Right renal pelvis (tissue), 4 donors: ENCODE measurements at places on chromosomes 1 and 21.

GRCh38 chr1:85202864-85203255 is 2.0 kb upstream of the SYDE2 start:
- no peak for DNase-seq

DNA sequence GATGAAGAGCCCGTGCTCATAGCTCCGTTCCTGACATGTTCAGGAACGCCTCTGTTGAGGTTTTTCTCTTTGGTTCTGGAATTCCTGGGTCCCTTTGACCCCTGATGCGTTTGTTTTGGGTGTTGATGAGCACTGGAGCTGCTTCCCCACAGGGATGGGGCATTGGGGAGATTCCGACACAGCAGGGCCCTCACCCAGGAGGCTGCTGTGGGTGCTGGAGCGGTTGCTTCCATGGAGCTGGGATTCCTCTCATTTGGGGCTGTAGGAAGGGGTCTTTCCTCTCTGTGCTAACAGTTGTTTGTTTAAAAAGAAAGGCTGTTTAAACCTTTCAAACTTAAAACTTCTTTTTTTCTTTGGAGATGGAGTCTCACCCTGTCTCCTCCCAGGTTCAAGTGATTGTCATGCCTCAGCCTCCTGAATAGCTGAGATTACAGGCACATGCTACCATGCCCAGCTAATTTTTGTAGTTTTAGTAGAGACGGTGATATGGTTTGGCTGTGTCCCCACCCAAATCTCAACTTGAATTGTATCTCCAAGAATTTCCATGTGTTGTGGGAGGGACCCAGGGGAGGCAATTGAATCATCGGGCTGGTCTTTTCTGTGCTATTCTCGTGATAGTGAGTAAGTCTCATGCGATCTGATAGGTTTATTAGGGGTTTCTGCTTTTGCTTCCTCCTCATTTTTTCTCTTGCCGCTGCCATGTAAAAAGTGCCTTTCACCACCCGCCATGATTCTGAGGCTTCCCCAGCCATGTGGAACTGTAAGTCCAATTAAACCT is 48.9 kb downstream of the SKI start:
- no peak for DNase-seq

- no peak for DNase-seq
Observed at GRCh38 chr1:17668624-17669175, 86.4 kb upstream of the ACTL8 start.

DNA sequence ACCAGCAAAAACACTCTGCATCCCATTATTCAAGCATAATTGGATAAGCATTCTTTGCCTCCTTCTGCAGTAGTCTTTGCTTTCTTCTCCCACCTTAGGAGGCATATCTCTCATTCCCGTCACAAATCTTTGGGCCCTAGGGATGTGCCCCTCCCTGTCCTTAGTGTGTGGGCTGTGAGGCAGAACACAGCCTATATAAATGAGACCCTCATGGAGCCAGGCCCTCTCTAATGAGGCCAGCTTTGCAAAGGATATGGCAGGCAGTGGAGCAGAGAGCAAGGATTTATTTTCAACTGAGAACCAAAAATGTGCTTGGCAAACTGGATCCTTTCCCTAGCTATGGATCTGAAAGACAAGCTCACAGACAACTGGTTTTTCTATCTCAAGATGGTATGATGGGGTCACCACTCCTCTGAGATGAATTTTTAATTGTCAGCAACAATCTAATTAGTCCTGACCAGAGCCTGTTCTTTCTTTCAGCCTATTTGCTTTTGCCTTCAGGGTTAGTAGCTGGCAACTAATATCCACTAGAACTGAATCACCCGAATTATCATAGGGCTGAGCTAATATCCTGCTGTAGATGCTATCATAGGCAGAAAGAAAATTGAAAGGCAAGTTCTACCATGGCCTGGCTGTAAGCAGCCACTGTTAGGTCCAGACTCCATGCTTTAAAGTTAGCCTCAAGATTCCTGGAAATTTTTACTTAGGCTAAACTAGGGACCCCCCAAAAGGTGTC is 134.2 kb downstream of the SYT2 start:
- DNase-seq: no peak

DNA sequence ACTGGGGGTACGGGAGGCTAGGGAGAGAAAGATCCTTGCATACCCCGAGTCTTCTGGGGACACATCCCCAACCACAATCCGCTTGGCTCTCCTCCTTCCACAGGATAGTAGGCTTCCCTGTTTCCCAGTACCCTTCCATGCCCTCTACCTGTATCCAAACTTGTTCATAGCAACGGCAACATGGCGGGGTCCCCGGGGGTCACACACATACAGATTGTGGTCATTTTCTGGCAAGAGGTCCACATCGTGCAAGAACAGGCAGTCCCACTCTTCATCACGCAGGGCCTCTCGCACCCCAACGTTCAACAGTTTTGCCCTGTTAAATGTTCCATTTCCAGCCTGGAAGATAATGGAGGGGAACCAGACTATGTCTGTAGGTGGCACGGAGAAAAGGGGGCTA is 3.6 kb downstream of the B4GALT3 start:
- DNase-seq: no peak

DNA sequence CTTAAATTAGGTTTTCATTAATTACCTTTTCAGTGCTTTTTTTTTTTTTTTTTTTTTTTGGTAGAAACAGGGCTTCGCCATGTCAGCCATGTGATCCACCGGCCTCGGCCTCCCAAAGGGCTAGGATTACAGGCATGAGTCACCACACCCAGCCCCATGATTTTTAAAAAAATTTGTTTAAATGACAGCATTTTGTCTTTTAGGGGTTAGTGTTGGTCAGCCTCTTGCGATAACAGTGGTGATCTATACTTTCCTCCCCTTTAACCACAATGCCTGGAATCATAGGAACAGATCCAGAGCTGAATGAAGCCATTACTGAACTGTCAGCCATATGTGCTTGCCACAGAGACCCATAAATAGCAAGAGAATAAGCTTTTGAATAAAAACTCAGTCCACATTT is 73.9 kb downstream of the CACHD1 start:
- DNase-seq: no peak

GRCh38 chr1:83942914-83943313 is 56.0 kb downstream of the TTLL7 start:
- DNase-seq: no peak

DNA sequence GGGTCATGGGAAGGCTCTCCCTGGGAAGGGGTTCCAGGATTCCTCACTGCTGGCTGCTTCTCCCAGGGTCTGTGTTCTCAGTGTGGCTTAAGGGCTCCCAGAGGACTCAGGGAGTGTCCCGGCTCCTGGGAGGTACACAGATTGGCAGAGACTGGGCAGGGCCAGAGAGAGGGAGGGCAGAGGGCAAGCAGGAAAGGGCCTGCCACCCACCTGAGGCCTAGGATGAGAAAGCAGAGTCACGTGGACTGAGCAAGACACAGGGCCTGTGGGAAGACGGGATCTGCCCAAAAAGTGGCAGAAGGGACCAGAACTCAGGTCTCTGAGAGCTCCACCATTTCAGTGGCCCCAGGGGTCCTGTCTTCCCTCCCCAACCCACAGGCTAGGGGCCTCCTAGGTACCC is 871 bp downstream of the SLFNL1 start:
- no peak for DNase-seq

GRCh38 chr21:40507978-40508377 is 339.0 kb downstream of the DSCAM start:
- no peak for DNase-seq

GRCh38 chr1:56506951-56507491 is 72.3 kb downstream of the PLPP3 start:
- DNase-seq: no peak

DNA sequence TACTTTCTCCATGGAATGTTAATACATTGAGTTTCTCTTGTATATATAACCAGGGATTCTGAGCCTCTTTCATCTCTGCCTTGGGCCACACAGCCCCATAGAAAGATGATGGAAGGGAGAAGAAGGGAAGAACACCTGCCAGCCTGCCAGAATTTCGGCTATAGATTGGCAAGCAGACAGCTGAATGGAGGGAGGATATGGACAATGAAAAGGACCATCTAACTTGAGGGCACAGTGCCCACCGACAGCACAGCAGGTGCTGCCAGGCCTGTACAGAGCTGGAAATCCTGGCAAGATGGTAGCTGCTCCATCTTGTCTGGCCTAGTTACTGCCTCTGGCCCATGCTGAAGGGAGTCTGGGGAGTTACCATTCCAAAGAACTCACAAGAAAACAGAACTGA is 244.3 kb downstream of the FGGY start:
- no peak for DNase-seq

DNA sequence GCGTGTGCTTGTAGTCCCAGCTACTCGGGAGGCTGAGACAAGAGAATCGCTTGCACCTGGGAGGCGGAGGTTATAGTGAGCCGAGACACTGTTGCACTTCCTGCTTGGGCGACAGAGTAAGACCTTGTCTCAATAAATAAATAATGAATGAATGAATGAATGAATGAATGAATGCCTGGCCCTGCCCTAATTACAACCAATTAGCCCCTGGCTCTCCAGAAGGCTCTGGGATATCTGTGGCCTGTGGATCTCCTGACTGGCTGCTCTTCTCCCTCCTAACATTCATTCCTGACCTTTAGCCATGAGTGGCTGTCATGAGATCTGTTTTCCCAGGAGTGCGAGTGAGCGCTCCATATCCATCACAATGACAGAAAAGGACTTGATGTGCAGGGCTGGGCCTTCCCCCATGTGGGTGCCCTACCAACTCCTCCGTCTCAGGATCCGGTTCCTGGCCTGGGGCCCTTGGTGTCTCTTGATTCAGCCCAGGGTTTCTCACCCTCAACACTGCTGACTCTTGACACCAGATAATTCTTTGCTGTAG is 243.6 kb upstream of the TMEM51 start:
- no peak for DNase-seq

GRCh38 chr1:35475356-35475755 is 81.8 kb downstream of the KIAA0319L start:
- DNase-seq: no peak

DNA sequence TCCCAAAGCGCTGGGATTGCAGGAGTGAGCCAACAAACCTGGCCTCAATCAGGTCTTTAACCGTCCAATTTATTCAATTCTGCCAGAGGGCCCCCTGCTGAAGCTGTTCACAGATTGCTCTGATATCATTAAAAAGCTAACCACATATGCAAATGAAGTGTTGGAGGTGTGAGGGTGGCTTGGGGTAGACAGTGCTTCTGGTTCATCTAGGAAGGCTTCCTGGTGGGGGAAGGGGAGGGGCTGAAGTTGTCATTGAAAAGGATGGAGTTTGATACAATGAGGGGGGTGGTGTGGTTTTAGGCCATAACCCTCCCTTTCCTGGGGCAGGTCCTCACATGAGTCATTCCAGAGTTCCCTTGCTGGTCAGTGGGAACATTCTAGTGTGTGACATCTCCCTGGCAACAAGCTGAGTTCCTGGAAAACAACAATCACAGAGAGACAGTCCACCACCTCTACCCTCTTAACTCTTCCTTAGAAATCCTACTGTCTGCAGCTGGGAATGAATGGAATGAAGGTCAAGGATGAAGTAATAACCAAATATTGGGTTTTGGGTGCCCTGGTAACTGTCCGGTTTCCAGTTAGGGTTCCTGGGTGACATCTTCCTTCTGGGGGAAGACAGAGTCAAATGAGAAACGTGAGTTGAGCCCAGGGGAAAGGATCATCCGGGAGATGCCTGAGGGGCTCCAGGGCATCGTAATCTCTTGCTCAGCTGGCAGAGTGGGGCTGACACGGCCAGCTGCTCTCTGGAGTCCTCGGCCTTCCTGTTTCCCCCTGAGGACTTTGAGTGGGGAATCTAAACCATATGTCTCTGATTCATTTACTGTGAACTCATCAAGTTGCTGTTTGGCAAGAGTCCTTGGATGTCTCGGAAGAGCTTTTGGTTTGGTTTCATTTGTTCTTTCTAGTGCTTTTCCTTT is 32.2 kb downstream of the BATF3 start:
- no peak for DNase-seq

DNA sequence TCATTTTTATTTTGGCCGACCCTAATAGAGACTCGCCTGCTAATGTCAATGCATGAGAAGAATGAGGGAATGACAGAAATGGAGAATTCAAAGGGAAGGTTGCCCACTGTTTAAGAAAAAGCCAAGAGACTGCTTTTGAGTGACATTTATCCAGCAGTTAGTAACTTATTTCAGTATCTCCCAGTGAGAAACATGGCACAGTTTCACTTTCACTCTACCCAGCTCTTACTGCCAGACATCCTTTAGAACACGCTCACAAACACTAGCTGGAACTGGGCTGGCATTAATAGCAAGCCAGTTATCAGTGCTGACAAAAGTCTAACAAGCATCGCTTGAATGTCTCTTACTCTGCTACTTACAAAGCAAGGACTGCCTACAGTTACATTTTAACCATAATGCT is 8.5 kb downstream of the GGPS1 start:
- DNase-seq: no peak

DNA sequence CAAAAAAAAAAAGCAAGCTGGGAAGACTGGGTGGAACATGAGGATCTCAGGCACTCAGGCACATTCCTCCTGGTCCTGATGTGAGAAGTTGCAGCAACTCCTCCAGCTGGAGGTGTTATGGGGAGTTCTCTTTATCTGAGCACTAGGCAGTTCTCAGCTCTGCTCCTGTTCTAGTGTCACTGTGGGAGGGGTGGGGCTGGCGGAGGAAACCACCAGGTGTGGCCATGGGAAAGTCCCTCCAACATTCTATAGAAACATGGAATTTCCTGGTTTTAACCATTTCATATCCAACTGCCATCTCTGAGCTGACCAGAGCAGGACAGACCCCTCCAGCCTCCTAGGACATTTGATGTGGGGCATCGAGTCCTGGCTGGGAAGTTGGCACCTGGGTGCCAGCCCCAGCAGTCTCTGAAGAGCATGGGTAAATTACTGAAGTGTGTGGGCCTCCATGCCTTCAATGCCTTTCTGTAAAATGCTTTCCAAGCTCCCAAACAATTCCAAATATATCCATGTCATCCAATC is 804 bp upstream of the IKBKE start:
- DNase-seq: no peak

DNA sequence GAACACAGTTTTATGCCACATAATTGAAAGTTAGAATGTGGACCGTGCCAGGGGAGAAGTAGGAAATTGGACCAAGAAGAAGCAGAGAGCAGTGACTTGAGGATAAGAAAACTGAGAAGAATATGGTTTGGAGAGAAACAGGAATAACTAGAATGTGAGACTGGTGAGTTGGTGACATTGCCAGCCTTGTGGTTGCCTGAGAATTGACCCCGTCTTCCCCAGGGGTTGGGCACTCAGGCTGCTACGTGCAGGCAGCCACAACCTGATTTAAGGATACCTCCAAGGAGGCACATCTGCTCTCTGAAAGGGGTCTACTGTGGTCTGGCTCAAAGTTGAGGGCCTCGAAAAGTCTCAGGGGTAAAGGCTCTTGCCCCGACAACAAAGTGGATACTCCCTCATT is 112.1 kb upstream of the ARTN start:
- DNase-seq: no peak

- DNase-seq: no peak
Observed at GRCh38 chr1:66576645-66577044, 42.7 kb downstream of the SGIP1 start.

GRCh38 chr1:228527596-228527995 is 40.4 kb downstream of the RNF187 start:
- no peak for DNase-seq
